Activated CD8-positive, alpha-beta memory T cell treated with anti-CD3 and anti-CD28 coated beads, Interleukin-2, amount 10 ng/mL, durations not matched to agents 7 days and 5 days (primary cell): ENCODE measurements at places on chromosomes 6 and 20. TPM values are rescaled to one million over a fixed set of nuclear protein-coding genes. Genes with fewer than 3 reads are reported as not detected.

DNA sequence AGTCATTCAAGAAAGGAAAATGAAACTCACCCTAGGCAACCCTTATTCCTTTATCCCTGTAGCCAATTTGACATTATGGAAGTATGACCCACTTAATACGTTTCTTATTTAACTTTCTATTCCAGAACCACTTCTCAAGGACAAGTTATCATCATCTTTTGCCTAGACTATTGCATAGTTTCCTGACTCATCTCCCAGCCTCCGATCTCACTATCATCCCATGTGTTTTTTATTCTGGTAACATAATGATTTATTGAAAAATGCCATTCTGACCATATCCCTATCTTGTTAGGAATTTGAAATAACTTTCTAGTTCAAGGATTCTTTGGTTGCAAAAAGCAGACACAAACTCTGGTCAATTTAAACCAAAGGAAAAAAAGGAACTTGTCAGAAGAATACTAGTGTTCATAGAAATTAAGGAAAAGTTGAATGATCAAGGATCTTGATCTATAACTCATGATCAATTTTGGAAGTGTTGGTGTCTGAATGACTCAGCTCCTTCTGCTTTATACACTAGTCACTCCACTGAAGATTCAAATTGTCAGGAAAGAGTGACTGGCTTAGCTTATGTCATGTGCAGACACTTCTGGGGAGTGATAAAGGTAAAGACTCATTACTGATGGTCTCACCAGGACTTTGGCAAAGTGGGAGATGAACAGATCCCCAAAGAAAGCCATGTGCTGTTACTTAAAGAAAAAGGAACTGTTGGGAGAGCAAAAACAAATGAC, 8.5 kb upstream of the TINAG start:
- DNase-seq = no peak

- peak; percentile 33 for DNase-seq
These were observed at the start of gene C20orf141 for GRCh38 chr20:2814587-2815051. Gene C20orf141, plus strand, starts transcription at chr20:2814987. Its CDS starts 198 bp downstream, at chr20:2815185.

Gene NFS1
- 34.6 TPM for total RNA-seq

DNA sequence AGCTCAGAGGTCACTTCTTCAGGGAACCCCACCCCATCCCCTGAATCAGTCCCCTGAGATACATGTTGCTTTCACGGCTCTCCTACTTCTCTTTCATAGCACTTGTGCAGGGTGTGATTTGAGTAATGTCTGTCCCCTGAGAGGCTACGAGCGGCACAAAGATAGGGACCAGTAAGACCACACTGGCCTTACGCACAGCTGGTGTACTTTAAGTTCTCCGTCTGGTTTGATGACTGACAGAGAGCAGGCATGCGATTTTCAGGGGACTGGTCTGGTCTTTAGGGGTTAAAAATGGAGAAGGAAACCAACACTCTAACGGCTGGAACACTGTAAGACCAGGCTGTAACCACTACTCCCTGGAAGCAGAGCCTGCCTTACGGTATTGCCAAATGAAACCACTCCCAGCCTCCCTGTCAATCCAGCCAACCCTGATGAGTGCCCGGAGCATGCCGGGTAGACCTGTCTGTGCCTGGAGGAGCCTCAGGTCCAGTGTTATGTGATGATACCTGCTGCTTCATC, 47.1 kb downstream of the ELMO2 start:
- DNase-seq = no peak

- no peak for DNase-seq
These were observed 128.9 kb downstream of the SCML4 start for GRCh38 chr6:107695061-107695720.

Gene BTN1A1
- not detected for total RNA-seq

- DNase-seq = peak; percentile 93
These were observed 117.2 kb upstream of the BACH2 start for GRCh38 chr6:90413867-90414266.

DNA sequence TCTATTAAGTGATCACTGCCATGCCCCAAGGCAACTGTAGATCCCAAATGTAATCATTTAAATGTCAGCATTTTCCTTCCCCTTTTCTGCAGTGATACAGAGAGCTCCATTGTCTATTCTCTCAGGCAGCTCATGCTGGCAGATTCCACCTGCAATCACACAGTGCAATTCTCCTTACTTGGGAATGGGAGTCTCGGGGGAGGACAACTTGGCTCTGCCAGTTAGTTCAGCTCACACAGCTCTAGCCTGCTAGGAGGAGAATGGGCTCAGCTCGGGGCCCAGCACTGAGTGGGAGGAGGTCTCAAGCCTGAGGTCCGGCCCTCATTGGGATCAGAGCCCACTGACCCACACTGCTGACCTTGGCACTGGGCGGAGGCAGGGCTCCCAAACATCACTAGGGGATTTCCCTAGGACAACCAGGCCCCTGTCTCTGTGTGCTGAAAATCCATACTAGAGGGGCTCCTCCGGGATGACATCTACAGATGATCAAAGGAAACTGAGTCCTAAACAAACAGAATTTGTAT, 109.2 kb upstream of the ASF1A start:
- no peak for DNase-seq

Gene SPATS1
- total RNA-seq = not detected

Gene BACH2
- 22.6 TPM for total RNA-seq

DNA sequence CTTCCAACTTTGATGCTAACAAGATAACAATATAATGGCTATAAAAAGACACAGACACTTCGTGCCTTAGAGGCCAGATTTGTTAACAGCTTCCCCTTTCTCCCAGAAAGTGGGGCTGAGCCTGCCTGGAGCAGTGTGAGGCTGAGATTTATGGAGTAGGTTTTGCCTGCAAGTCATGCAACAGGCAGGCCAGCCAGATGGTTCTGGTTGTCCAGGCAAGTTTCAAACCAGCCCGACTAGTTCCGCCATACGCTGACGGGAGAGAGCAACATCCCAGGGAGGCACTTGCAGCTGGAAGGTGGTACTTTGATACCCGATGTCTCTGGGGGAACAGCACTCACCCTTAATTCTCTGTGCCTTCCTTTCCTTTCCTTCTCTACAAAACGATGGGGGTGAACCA, 81.3 kb upstream of the NAA20 start:
- DNase-seq = no peak

Gene MAPK13
- total RNA-seq = 35.6 TPM

Gene FERMT1
- 0.47 TPM for total RNA-seq

Gene TASP1
- total RNA-seq = 10.3 TPM

Gene OPN5
- total RNA-seq = not detected

GRCh38 chr6:135850882-135851281, 619 bp upstream of the PDE7B start:
- no peak for DNase-seq

DNA sequence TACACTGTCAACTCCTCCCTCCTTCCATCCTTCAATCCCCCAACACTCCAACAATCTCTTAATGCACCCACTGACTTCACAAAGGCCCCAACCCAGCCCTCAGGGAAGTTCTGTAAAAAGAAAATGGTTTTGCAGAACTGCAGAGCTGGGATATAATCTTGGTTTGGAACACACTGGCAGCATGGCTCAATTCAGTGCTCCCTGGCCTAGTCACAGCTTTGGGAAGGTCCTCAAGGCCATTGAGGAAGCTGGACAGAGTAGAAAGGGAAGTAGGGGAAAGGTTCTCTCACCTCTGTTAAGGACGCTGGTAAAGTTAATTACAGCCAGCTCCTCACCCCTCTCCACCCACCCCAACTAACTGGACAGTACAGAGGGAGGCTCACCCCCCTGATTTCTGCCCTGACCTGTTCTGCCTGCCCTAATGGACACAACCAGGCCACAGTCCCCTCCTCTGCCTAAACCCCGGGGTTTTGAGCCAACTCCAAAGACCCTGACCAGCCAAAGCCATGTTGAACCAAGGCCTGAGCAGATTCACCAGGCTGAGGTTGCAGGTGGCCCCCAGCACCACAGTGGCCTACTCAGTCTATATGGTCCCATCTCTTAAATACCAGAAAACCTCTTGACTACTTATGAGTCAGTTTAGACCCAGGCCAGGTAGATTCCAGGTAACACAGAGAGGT, 49.2 kb downstream of the MAFB start:
- no peak for DNase-seq

- no peak for DNase-seq
These were observed 28.5 kb upstream of the ERVFRD-1 start for GRCh38 chr6:11140056-11140455.

- no peak for DNase-seq
These were observed 74.0 kb downstream of the MDGA1 start for GRCh38 chr6:37623666-37624065.

Gene ZNF292
- 58.5 TPM for total RNA-seq

- no peak for DNase-seq
These were observed 371 bp downstream of the HMGN4 start for GRCh38 chr6:26538572-26538902.

Gene VNN1
- not detected for total RNA-seq

DNA sequence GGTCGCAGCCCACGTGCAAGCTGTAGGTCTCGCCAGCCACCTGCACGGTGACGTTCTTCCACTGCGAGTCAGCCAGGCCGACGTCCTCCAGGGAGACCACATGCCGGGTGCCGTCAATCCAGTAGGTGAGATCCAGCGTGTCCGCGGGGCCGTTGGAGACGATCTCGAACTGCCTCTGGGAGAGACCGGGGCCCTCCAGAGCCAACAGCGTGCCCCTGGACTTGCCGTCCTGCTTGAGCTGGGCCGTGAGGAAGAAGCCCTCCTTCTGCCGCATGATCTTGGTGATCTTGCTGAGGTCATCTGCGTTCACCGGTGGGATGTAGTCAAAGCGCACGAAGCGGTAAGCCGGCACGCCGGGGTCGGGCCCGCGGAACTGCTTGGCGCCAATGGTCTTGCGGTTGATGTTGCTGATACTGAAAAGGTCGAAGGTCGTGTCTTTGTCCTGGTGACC, 5.1 kb downstream of the THBS2 start:
- DNase-seq = no peak

DNA sequence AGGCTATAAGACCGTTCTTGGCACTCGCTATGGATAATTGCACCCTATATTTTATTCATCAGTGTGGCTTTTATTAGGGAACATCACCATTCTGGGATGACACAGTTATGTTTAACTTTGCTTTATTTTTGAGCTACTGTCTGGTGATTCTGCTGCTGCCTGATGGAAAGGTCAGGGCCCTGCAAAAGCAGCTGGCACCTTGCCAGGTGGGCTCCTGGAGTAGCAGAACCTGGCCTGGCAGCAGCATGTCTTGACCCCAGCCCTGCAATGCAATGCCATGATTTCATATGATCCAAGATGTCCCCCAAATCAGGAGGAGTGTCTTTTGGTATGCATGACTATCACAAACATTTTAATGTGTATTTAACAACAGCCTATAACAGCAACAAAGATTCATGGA, 228.4 kb upstream of the RSPO3 start:
- no peak for DNase-seq

DNA sequence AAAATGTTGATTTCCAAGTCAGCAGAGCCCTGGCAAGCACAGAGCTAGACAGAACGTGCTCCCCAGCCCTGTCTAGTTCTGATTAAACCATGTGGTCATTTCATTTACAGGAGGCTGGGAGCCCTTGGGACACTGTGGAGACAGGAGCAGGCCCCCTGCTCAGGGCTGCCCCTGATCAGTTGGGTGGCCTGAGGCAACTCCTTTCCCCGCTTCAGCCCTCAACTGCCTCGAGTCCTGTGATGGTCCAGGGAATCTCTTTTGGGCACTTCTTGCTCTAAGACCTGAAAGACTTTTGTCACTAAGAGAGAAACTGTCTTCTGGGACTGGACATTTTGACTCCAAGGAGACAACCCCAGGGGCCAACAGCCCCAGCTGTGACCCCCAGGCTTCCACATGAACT, 13.5 kb downstream of the DYNLRB1 start:
- DNase-seq = no peak
